ENCODE measurements at places on chromosomes 7 and 10.

- DNase-seq: no peak
Observed at GRCh38 chr7:84194484-84195271, at the start of gene SEMA3A. Gene SEMA3A (minus strand): TSS chr7:84194789. CDS start chr7:84194586, 203 bp downstream.

DNA sequence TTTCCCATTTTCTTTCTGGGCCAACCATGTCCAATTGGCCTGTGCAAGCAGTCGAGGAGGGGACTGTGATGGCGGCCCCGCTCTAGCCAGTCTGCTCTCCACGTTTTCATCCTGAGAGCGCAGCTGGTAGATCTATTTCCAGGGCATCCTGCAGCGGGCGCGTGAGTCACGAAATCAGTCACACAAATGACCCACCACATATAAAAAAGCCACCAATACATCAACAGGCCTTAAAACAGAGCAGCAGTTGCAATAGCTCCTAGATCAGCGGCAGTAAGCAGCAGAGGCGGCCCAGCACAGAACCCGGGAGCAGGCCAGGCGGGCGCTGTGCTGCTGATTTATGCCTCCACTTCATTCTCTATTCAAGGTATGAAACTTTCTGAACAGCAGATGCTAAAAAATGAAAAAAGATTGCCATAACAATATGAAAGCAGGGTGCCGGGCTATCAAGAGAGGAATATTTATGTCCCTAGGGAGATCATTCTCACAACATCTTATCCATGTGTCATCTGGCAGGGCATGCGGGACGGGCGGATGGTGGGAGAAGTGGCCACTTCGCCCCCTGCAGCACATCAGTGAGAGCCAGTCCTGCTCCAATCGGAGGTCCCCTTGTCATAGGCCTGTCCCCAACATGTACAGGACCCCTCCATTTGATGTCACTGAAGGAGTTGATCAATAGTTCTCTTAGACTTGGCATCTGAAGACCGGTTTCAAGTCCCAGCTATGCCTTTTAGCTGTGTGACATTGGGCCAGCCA is 98.0 kb upstream of the GPR26 start:
- no peak for DNase-seq

- DNase-seq: no peak
Observed at GRCh38 chr7:145698526-145699262, 417.9 kb upstream of the CNTNAP2 start.

GRCh38 chr7:81684514-81685269 is 85.2 kb downstream of the HGF start:
- no peak for DNase-seq

GRCh38 chr7:7830122-7830878 is 111.9 kb upstream of the RPA3 start:
- no peak for DNase-seq

- no peak for DNase-seq
Observed at GRCh38 chr10:76583711-76584161, 1053.9 kb downstream of the KCNMA1 start.

GRCh38 chr7:99313204-99313573 is 12.5 kb upstream of the ARPC1A start:
- DNase-seq: no peak

DNA sequence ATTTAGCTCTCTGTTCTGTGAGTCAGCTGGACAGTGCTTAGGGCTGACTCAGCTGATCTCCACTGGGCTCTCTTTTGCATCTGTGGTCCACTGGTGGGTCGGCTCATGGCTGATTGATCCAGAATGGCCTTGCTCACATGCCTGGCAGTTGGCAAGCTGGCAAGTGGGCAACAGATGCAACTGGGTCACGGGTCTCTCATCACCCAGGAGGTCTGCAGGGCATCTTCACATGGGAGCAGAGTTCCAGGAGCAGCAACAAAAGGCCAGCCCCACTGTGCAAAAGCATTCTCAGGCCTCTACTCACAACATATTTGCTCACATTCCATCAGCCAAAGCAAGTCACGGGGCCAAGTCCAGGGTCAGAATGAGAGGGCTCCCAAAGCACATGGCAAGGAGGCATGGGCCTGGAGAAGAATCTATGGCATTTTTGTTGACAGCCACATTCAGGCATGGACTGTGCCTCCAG is 98.8 kb downstream of the OAT start:
- no peak for DNase-seq

DNA sequence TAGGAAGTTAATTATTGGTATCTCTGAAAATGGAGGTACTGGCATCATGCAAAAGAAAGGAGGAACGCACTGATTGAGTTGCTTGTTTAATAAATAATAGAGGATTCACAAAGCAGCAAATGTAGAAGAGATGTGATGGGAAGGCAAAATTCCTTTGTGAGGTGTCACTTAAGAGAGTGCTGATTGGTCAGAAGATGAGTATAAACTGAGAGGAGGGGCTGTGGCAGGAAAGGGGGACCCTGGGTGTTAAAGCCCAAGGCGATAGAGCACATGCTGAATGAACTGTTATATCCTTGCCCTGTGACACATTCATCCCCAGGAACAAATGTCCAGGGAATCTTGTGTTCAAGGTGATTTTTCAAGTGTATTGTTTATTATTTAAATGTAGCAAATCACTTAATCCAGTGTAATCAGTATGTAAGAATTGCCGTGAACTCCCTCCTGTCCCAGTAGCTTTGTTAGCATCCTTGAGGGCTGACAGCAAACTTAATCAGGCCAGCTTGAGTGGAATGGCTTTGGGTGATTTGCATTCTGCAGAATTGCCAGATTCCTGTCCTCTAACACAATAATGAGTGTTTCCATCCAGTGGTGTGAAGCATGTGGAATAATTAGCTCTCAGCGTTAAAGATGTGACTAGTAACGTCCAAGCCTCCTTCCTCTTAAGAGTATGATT is 111.9 kb downstream of the CHN2 start:
- DNase-seq: no peak

- no peak for DNase-seq
Observed at GRCh38 chr10:129915526-129916378, 48.3 kb downstream of the EBF3 start.

DNA sequence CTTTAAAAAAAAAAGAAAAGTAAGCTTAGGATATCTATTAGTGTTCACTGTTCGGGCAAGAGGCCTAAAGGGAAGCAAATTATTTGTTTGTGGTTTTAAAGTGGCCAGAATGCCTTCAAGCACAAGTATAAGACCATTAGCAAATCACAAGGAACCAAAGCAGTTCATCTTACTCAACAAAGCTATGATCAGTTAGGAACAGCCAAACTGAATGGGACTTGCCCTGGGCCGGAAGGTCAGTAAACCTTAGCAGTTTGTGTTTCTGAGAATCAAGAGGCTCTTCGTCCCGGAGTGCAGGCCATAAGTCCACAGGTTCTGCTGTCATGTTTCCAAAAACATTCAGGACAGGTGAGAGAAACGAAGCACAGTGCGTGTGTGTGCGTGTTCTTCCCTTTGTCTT is 4.5 kb downstream of the FBXW4 start:
- DNase-seq: no peak

DNA sequence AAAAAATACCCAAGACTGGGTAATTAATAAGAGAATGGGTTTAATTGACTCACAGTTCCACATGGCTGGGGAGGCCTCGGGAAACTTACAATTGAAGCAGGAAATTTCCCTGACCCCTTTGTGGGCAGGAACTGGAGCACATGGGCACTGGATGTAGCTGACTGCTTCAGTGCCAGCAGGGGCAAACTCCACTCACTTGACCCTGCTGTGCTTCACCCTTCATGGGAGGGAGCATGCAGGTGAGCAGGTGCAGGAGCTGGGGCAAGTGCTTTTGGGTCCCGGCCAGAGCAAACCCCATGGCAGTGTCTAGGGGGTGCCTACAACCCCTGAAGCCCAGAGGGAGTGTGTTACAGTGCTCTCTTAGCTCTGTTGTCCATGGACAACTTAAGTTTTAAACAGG is 132.6 kb downstream of the AKR1D1 start:
- no peak for DNase-seq

GRCh38 chr7:21330462-21331178 is 97.3 kb upstream of the SP4 start:
- no peak for DNase-seq

DNA sequence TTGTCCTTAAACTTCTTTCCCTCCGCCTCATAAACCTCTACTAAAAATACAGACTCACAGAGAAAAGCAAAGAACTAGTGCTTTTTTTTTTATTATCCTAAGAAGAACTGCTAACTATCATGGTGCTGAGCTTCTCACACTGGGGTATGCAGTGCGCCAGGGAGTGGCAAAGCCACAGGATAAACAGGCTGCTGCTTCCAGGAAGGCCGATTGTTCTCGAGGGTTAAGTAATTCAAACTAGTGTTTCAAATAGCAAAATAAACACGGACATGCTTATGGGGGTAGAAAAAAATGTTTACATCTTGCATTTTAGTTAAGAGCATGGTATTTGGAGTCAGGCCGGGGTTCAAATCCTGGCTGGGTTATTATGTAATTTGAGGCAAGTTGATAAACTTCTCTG is 157.0 kb downstream of the TAX1BP1 start:
- no peak for DNase-seq

DNA sequence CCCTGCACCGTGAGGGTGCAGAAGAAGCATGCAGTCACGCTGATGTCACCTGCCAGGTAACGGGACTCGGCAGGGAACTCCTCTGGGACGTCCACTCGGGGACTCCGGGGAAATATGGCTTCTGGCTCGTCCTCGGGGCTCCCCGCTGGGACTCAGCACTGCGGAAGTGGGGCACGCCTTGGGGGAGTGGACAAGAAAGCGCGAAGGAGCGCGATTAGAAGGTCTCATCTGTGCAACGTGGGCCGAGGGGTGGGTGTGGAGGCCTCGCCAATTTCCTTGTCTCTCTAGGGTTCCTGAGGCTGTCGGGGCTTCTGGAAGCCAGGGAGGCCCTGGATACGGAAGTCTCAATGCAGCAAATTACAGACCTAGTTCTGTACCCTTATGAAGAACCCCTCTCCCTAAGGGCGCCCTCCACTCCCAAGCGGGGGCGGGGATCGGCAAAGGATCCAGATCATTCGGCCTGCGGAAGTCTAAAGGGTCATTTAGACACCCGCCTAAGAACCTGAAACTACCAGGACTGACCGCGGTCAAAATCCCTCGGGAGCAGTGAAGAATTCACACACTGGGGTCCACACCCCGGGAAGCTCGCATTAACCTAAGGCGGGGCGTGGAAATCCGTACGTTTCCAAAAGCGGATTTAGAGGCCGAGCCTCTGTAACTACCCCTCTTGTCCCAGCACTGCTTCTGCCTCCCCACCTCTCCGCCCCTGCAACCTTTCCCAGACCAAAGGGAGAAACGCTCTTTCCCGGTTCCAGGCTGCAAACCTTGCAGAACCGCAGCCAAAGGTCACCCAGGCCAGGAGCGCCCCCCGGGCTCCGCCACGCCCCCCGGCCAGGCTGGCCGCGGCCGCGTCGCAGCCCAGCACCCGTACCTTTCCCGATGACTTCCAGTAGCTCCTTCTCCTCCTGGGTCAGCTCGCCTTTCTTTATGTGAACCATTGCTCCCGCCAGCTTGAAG is 640 bp downstream of the ANKMY2 start:
- DNase-seq: peak; percentile 25

GRCh38 chr10:3902054-3902808 is 117.2 kb upstream of the KLF6 start:
- DNase-seq: no peak
